ENCODE measurements at places on chromosomes 7 and 10.
A peak's percentile ranks its signal among the peaks of the same experiment; 100 is the strongest.

- DNase-seq: no peak
Observed at GRCh38 chr7:126495001-126495400, 757.7 kb downstream of the GRM8 start.

DNA sequence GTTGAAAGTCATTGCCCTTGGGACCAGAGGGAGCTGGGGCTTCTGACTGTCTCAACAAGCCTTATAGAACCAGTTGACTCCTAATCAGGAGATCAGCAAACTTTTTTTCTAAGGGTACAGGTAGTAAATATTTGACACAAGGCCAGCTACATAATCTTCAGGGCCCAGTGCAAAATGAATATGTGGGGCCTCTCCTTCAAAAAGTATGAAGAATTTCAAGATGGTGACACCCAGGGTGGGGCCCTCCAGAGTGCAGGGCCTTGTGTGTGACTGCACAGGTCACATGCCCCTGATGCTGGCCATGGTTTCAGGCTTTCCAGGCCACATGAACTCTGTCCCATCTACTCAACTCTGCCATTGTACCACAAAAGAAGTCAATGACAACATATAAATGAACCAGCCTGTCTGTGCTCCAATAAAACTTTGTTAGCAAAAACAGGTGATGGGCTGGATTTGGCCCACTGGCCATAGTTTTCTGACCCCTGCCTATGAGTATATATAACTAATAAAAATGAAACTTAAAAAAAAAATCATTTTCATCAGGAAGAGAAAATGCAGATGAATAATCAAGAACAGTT lies 6.1 kb downstream of the MMRN2 start:
- no peak for DNase-seq

GRCh38 chr10:5600908-5601307 lies 65.5 kb downstream of the ASB13 start:
- DNase-seq: no peak

- peak; percentile 26 for DNase-seq
Observed at GRCh38 chr10:43077421-43078171, 727 bp downstream of the RET start.

DNA sequence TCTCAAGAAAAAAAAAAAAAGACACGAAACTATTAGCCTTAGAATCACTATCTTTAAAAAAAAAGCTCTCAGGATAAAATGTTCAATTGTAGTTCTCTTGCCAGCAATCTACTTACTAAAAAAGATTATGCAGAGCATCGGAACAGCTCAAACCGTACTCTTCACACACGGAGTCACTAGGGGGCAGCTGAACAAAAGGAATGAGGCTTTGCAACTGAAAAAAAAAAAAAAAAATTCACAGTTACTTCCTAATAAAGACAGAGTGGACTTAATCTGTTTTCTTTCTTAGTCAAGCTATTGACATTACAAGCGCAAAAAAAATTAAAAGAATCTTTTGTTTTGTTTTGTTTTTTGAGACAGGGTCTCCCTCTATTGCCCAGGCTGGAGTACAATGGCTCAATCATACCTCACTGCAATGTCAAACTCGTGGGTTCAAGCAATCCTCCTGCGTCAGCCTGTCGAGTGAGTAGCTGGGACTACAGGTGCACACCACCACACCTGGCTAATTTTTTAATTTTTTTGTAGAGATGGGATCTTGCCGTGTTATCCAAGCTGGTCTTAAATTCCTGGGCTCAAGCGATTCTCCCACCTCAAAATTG lies 11.5 kb downstream of the PMS2 start:
- DNase-seq: peak; percentile 71

GRCh38 chr7:127618042-127618441 lies at the start of gene PAX4:
Gene PAX4, minus strand, starts transcription at chr7:127618142. Its CDS starts 2,214 bp downstream, at chr7:127615928.
- DNase-seq: no peak

DNA sequence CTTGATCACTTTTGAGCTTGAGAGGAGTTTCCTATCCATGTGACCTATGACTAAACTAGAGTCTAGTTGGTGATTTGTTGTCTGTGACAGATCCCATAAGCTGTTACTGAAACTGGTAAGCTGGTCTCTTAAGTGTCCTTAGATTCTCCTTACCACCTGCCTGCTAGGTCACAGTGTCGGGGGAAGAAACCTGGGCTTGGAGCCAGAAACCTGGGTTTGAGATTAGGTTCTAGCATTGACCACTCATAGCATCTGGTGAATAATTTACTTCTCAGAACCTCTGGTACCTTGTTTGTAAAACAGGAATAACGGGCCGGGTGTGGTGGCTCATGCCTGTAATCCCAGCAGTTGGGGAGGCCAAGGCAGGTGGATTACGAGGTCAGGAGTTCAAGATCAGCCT lies 21.8 kb upstream of the ITPRID1 start:
- no peak for DNase-seq
